ENCODE measurements at places on chromosomes 5 and 9. TPM values are rescaled to one million over a fixed set of nuclear protein-coding genes. Genes with fewer than 3 reads are reported as not detected.

The C9orf43 gene
- polyA plus RNA-seq = 0.75 TPM

The GADD45G gene
- 1.8 TPM for polyA plus RNA-seq

The MED22 gene
- polyA plus RNA-seq = 23.3 TPM

The ELP1 gene
- 45.0 TPM for polyA plus RNA-seq

The NIM1K gene
- polyA plus RNA-seq = 0.31 TPM

DNA sequence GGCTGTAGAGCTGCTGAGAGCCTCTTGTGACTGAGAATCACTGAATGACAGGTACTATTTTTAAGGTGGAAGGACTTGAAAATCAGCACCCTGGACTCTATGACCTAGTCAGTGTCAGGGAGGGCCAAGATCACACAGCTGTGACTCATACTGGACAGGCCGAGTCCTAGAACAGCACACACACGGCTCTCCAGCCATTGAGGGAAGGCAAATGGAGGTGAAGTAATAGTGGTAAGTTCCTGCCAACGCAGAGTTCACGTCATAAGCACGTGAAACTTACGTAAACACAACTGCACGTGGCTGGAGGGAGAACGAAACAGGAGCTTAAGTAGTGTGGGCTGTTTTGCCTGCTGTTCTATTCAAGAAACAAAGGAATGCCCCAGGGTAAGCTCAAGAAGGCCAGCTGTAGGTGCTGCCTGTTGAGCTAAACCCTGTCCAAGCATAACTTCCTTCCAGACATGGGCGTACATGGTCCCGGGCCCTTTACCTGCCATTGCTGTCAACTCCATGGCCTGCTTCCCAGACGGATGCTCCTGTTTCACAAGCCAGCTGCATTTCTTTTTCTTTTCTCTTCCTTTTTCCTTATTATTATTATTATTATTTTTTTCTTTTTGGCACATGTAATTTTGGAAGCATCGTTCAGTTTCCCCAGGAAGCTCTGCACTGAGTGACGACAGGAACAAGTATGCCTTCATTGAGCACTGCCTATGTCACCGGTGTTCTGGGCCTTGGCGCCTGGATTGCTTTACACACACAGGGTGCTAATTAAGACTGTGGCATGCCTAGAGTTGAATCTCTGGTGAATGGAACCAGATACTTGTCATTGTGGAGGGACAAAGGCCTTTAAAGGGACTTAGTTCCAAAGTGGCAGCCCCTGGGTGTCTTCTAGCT, 10.2 kb upstream of the LCP2 start:
- DNase-seq = no peak

GRCh38 chr9:89702401-89702800, 97.6 kb downstream of the GADD45G start:
- no peak for DNase-seq

The IL9 gene
- polyA plus RNA-seq = not detected

Data from right renal cortex interstitium (tissue), 3 donors.